Activated B cell treated with CpG ODN at 0.5 μM for 24 hours (primary cell): ENCODE measurements at places on chromosomes 16 and 17. TPM values are rescaled to one million over a fixed set of nuclear protein-coding genes. Genes with fewer than 3 reads are reported as not detected.

SLC5A10 gene
- not detected in 2 replicates for total RNA-seq

RFWD3 gene
- total RNA-seq, result 57.9 and 63.2 TPM in 2 replicates

PRSS33 gene
- total RNA-seq, result not detected in 2 replicates

CCL14 gene
- not detected in 2 replicates for total RNA-seq

CES3 gene
- 0.29 and 0.61 TPM in 2 replicates for total RNA-seq

ACSM2A gene
- total RNA-seq, result not detected in 2 replicates

KIF2B gene
- total RNA-seq, result not detected in 2 replicates

PRSS21 gene
- 2.4 and 3.2 TPM in 2 replicates for total RNA-seq

KCNG4 gene
- total RNA-seq, result not detected in 2 replicates

FGF11 gene
- 1.3 and 2.8 TPM in 2 replicates for total RNA-seq

JUP gene
- 27.3 and 31.1 TPM in 2 replicates for total RNA-seq

FBXW10 gene
- total RNA-seq, result 0.07 TPM in 1 of 2 replicates, not detected in the other

HAS3 gene
- 0.71 and 0.82 TPM in 2 replicates for total RNA-seq

TRPV3 gene
- total RNA-seq, result 6.6 and 10.2 TPM in 2 replicates

MT1B gene
- not detected in 2 replicates for total RNA-seq

SLC5A11 gene
- 0.22 and 0.49 TPM in 2 replicates for total RNA-seq
